Cortex of kidney (tissue), 1 donor: ENCODE measurements at places on chromosomes 11 and 22.

DNA sequence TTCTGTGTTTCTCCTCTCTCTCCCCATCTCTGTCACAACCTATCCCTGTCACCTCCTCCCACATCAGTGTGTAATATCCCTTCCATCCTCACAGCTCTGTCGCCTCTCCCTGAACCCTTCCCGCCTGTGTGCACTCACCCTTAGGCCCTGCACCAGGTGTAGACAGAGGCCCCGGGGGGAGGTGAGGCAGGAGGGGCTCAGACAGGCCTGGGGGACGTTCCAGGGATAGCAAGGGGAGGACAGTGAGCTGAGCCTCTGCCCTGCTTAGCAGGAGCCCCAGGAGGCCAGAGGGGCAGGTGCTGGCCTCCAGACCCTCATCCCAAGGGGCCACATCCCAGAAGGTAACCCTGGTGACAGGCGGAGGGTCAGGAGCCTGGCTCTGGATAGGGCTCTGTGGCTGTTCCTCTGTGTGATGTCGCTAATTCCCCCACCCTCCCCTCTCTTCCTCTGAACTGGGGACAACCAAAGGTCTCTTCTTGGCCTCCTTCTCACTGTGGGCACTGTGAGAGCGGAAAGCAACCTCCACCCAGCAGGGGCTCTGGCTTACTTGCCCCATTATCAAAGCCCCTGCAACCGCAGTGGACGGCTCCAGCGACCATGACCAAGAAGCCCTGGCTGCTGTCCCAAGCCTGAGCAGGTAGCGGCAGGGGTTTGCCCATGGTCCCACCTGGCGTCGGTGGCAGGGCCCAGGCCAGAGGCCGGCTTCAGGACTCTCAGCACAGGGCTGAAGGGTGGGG is 35.7 kb downstream of the KCNJ4 start:
- DNase-seq, result no peak

- DNase-seq, result no peak
Measured at GRCh38 chr11:111766834-111767142, 599 bp upstream of the PPP2R1B start.

DNA sequence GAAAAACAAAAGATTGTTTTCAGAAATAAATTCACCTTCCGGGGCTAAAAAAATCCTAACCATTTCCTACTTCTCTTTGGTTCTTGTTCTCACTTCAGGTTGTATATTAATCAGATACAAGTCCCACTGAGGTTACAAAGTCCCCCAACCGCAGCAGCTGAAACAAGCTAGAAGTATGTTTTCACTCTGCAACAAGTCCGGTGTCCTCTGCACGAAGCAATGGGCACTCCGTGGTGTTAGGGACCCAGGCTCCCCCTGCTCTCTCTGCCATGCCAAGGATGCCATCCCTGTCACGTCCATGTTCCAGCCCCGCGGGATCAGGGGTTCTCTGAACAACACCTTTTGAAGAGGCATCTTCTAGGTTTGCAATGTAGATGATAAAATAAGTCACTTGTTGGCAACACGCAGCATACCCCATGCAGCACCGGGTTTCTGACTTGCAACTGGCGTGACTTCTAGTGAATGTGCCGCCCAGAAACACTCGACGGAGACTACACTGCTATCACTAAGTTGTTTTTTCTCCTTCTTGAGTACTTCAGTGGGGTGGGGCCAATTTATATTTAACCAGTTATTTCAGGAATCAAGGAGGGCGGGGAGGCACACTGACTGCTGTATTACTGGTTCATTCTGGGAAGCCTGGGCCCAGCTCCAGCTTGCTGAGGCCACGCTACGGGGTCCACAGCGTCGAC is 25.4 kb upstream of the GSTP1 start:
- DNase-seq, result no peak

DNA sequence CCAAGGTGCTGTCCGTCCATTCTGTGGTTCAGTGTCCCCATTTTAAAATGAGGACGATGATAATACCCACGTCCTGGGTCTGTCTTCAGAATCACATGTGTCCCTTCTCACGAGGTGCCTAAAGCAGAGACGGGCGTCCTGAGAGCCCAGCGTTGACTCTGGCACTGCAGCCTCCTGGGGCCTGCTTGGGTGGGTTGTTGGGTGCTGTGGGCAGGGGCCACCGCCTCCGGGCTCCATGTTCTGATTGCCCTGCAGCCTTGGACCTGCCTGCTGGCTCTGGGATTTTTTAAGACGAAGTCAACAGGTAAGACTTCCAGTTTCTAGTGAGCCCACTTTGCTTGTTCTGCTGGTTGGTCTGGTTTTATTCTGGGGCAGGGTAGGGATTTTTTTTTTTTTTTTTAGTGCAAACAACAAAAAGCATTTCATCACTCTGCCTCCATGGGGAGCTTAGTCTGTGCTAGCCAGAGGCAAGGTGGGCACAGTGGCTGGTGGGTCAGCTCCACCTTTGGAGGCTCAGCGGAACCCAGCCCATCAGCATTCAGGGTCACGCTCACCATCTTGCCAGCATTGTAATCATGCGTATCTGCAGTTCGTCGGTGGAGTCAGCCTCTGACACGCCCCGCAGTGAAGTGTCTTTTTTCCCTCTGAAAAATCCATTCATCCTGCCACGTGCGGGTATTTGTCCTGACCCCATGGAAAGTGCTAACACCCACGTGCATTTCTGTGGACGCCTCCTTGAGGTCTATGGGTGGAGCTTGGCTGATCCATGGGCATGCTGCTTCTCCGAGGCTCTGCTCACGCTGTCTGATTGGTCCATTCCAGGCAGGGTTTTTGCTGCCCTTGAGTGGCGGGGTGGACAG is 28.3 kb downstream of the NADSYN1 start:
- DNase-seq, result no peak

GRCh38 chr11:41177791-41178190 is 281.7 kb downstream of the LRRC4C start:
- no peak for DNase-seq

- DNase-seq, result no peak
Measured at GRCh38 chr11:77211040-77211451, 83.0 kb downstream of the MYO7A start.

DNA sequence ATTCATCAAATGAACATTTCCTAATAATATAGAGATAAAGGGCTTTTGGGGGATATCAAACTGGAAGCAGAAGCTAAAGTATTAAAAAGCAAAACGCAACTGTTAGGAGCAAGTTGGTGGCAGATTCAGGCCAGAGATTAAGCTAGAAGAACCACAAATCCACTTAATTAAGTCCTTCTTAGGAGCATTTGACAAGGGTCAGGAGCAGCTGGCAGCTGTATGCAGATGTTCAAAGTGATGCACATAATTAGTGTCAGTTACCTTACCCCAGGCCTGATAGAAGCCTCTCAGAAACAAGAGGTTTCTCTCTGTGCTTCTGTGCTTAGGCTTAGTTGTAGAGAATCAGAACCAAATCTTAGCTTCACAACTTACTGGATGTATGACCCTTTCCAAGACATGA is 546.5 kb upstream of the ANO5 start:
- DNase-seq, result no peak

DNA sequence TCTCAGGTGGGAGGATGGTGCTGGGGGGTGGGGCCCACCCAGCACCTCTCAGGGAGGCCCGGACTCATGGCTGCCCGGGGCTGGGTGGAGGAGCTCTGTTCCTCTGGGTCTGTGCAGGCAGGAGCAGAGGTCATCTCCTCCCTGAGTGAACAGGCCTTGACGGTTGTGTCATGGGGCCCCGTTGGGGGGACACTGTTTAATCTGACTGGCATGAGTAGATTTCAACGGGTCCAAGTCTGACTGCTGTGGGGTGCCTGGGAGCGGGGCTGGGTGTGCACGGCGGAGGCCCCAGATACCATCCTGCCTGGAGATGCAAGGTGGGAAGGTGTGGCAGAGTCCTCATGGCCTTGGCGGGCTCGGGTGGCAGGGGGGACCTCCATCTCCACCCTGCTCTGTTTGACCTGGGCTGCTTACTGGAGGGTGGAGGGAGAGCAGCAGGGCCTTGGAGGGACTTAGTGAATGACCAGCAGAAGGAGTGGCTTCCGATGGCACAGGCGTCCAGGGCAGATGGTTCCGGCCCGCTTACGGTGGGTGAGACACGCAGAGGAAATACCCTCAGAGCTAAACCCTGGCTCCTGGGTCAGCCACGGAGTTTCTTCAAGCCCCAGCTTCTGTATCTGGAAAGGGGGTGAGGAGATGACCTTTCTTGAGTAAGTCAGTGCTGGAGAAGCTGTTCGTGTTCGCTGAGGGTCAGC is 48.7 kb downstream of the SMIM38 start:
- DNase-seq, result no peak

DNA sequence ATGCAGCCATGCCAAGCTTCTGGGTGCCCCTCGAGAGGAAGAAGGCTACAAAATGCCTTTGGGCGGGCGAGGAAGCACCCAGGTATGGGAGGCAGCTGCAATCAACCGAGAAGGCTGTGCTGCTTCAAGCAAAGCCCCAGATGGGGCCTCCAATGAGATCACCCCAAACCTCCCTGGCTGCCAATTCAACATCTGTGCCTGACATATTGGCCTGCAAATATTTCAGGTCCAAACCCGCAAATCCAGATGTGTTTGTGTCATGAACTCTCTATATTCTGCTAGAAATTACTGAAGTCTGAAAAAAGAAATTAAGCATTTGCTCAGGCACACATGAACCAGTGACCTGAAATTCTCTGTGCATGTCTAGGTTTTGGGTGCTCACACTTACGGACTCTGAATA is 78.8 kb upstream of the RCN1 start:
- DNase-seq, result no peak

GRCh38 chr11:65844231-65844872 is 10.6 kb downstream of the SNX32 start:
- DNase-seq, result no peak

- DNase-seq, result no peak
Measured at GRCh38 chr11:129929721-129930120, 34.3 kb upstream of the NFRKB start.

- DNase-seq, result no peak
Measured at GRCh38 chr11:119295178-119295577, 21.8 kb downstream of the MCAM start.

GRCh38 chr22:37410174-37411055 is 16.9 kb downstream of the ELFN2 start:
- DNase-seq, result no peak

DNA sequence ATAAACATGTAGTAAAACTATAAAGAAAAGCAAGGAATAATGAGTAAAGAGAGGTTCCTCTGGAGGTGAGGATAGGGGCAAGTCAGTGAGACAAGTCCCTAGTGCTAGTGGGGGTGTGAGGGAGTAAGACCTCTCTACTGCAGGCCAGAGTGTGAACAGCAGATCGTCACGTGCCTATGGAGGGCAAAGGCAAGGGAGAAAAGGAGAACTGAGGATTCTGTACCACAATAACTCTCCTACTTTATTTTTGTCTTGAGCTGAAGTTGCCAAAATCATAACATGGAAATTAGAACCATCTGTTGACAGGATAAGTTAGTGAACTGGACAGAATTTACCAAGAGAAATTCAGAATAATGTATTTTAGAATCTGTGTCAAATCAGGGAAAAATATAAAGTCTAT is 77.6 kb downstream of the ENTHD1 start:
- no peak for DNase-seq

DNA sequence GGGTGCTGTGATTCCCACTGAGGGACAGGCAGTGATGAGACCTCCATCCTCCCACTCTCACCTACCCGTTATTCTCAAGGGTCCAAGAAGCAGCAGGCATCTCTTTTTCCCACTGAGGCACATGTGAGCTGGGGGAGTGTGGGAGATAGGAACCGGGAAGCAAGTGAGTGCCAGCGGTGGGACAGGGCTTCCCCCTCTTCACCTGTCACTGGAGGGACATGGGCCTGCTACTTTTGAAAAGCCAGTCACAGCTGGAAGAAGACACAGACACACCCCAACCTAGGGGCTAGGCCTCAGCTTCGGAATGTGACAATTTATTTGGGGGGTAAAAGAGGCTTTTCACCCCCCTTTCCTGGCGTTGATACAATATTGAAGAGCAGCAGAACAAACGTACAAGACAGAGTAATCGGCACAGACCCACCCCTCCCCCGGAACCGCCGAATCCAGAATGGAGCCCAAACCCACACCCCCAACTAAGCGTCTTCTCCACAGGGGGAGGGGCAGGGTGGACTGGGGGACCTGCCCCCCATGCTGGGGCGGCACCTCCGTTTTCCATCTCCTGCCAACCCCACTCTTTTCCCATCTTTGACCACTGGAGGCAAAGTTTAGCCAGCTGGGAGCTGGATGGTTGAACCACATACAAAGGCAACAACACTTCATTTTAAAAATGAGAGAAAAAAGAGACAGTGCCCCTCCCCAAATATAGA is 10.7 kb downstream of the CBX6 start:
- no peak for DNase-seq

DNA sequence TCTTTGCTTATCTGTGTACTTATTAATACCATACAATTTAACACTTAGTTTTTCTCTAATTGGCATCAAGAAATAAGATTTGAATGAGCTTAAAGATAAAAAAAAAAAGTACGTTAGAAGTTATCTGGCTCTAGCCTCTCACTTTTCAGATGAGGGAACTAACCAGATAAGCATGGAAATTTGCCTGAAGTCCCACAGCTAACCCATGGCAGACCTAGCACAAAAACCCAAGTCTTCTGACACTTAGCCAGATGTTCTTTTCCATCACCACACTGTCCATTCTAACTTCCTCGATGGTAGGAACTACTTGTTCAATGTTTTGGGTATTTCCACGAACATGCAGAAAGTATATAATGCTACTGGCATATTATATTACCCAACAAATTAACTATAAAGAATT is 7.4 kb upstream of the SOX6 start:
- DNase-seq, result no peak

DNA sequence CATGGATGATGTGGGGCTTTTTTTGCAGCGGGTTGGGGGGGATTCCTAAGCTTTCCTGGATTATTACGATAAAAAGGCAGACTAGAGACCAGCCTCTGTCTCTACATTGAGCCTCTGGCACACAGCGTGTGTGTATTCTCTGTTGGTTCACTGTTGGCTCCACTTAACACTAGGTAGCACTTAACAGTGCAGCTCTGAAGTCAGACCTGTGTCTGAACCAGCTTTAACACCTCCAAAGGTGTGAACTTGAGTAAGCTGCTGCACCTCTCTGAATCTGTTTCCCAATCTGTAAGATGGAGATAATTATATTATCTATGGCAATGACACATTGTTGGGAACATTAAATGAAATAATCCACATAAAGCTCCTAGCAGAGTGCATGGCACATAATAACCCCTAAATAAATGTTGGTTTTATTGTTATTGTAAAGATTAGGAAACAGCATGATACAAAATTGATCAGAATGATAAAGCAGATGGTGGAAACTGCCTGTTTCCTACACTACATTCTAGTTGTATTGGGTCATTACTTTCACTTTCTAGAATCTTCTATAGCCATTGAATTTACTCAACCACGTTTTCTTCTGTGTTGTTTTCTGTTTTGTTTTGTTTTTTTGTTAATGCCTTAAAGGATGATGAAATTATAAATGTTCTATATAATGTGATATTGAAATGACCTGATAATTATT is 108.4 kb downstream of the ARL14EP start:
- no peak for DNase-seq

- DNase-seq, result no peak
Measured at GRCh38 chr22:40081662-40082061, 86.9 kb downstream of the FAM83F start.

- DNase-seq, result no peak
Measured at GRCh38 chr11:10762185-10762584, 11.1 kb downstream of the CTR9 start.

GRCh38 chr11:34348919-34349318 is 8.9 kb downstream of the ABTB2 start:
- DNase-seq, result no peak
